NCI-H187 (cell line): ENCODE measurements at places on chromosomes 2 and 18.

- no peak for DNase-seq
Measured at GRCh38 chr2:181022652-181023051, 42.2 kb downstream of the UBE2E3 start.

- DNase-seq, result no peak
Measured at GRCh38 chr18:58427321-58427720, 201.6 kb downstream of the ALPK2 start.

DNA sequence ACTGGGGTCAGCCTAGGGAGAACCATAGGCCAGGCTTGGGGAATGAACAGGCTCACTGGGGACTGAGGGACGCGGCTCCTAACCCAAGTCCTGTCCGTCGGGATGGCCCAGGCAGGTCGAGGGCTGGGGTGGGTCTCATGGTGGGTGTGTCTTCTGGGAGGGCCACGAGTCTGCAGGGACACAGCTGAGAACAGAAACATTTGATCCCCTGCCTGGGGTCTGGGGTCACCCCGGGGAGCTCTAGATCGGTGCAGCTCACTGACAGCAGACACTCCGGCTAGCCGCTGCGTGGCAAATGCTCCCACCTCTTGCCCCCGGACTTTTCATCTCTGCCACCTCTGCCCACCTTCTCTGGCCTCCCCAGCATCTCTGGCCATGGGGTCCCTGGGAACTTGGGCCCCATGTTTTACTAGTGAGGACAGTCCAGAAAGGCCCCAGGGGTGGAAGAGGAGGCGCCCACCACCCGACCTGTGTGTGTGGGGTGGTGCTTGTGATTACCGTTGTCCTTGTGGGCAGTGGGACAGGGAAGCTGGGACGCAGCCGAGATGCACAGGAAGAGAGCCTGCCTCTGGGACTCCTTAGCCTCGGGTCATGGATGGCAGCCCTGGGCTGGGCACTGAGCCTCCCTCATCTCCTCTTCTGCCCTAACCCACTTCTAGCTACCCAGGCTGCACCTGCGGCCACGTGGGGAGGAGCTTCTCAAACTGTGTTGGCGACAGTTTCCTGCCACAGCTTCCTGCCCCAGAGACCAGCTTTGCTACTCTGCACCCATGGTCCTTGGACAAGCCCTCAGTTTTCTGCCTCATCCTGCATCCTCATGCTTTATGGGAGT is 4.9 kb downstream of the ZAP70 start:
- no peak for DNase-seq

DNA sequence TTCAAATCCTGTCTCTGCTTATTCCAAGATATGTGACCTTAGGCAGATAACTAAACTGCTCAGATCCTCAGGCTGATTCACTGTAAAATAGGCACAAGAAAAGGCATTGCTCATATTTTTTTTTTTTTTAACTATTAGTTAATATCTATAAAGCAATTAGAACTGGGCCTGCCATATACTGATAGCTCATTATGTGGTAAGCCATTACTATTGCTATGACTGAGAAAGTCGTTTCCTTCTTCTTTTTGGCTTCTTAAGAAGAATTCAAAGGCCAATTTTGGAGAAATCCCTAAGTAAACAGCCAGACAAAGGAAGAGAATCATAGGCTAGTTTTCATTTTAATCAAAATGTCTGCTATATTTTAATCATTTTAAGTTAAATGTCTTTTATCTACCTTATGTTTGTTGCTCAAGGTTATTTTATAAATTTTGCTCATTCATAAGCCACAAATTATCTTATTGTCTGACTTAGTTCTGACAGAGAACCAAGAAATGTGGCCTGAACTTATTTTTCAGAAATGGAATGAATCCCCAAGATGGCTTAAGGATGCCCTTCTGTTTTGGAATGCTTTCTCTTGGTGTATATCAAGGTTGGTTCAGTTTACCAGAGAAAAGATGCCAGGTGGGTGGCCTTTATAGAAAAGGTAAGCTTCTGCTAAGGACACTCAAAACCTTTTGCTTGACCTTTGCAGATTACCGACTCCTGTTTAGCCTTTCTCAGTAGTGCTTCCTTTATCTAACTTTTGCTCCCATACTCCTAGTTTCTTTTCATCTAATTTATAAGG is 21.3 kb upstream of the VRK2 start:
- DNase-seq, result no peak

- DNase-seq, result no peak
Measured at GRCh38 chr2:45857867-45858520, 206.5 kb downstream of the PRKCE start.

DNA sequence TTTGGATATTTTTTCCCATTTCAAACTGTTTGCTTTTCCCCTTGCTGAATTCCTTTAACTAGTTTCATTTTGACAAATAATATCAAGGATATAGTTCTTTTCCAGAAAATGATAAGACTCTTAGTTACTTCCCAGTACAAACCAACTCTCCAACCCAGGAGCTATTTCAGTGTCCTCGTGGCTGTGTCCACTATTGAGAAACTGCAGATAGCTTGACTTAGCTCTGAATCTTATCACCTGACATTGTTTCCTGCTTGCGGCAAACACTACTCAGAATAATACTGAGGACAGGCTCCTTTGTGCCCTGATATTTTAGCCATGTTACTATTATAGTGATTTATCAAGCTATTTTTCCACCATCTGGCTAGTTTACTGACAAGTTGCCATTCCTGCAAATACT is 74.6 kb downstream of the KLF7 start:
- DNase-seq, result no peak

- no peak for DNase-seq
Measured at GRCh38 chr2:27653397-27653796, 10.0 kb downstream of the SUPT7L start.

DNA sequence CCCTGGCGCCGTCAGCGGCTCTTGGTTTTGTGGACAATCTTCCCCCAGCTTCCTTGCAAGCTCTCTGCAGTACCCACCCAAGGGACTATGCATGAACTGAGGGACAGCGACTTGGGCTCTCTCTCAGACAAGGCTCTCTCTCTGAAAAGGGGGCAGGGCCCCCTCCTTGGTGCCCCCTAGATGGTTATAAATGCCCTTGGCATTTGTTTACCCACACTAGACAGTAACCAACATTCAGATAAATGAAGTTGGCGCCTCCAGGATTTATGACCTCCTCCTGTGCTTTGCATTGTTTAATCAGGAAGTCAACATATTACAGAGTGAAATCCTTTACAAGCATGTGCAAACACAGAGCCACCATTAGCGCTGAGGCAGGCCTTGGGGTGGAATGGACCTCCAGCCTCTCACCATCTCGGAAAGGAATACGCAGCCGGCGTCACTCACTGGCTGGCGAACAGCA is 547.4 kb upstream of the ID2 start:
- no peak for DNase-seq

DNA sequence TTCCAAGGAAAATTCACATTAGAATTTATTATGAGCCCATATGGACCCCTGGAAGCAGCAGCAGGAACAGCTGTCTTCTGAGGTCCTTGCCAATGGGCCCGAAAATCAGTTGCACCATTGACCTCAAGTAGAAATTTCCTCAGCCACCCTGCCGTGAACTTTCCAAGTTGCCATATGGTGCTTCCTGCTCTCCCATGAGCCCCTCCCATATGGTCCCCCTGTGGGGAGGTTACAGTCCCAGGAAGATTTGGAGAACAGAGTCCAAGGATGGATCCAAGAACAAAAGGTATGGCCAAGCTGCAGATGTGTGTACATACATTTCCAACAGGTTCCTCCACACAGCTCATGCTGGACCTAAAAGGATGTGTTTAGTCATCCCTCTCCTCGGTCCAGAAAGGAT is 34.6 kb downstream of the DIPK1C start:
- no peak for DNase-seq

- no peak for DNase-seq
Measured at GRCh38 chr18:21004726-21005125, 106.9 kb downstream of the ROCK1 start.

DNA sequence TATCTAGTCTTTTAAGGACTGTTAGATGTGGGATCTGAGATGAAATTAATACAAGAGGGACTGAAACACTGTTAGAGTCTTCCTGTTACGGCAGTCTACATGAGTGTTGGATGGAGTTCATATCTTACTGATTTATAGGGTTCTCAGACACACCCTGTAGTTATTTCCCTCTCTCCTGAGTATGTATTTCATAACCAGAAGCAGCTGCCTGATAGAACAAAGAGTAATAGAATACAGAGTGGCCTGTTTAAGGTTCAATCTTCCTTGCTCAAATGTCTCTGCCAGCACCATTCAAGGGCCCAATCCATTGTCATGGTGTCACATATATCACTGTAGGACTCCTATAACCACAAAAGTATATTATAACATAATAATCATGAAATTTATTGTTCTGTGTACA is 1229.1 kb upstream of the ACVR2A start:
- DNase-seq, result no peak

- no peak for DNase-seq
Measured at GRCh38 chr18:46398625-46399024, 258.4 kb downstream of the LOXHD1 start.

DNA sequence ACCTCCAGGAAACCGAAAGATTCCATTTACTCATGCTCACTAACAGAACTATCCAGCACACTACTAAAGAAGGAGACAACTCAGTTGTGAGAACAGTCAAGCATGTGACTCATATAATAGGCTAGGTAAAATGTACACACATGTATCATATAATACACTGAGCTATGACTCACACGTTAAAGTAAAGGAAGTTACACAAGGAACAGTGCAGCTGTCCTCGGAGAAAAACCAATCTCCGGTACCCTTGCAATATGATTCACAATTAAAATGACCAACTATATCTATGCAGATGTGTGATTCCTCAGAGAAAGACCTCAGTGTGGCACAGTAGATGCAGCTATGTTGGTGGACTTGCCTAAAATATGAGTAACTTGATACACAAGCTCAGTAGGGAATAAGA is 76.5 kb downstream of the STRN start:
- DNase-seq, result no peak

GRCh38 chr2:62461707-62462106 is 44.3 kb downstream of the TMEM17 start:
- DNase-seq, result no peak

- no peak for DNase-seq
Measured at GRCh38 chr2:45882707-45883602, 231.5 kb downstream of the PRKCE start.

GRCh38 chr2:208265371-208265800 is 669 bp upstream of the PIKFYVE start:
- no peak for DNase-seq

- no peak for DNase-seq
Measured at GRCh38 chr2:104856086-104856972, 2.4 kb downstream of the POU3F3 start.

DNA sequence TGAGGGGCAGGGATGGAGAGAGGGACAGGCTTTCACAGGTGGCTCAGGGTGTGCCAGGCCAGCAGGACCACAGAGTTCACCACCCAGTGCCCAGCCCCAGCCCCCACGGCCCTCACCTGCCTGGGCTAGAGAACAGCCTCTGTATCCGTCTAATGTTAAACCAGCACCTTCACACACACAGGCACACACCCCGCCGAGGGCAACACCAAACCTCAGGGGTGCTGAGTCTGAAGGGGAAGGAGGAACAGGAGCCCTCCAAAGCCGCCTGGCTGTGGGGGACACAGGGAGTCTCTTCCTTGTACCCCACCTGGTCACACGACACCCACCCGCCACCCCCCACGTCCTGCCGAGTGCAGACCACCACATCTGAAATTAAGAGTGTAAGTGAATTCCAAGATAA is 205.8 kb upstream of the SALL3 start:
- DNase-seq, result no peak

GRCh38 chr2:68769586-68770270 is 35.1 kb downstream of the ARHGAP25 start:
- no peak for DNase-seq

DNA sequence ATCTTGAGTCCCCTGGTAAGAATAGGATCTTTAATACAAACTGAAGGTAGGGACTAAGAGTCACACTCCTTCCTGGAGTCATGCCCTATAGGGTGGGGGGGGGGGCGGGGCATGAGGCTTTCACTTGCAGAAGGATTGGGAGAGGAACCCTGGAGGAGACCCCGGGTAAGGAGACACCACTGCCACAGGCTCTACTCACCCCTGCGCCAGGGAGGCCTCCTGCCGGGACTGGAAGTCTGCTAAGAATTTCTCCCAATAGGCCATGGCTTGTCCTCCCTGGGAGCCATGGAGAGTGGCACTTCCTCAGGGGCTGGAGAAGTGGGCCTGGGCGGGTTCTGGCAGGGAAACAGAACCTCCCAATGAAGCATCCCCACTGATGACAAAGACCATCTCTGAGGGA is 645.3 kb upstream of the RAB6C start:
- DNase-seq, result no peak

- DNase-seq, result no peak
Measured at GRCh38 chr18:56383349-56383748, 255.0 kb downstream of the TXNL1 start.

- DNase-seq, result no peak
Measured at GRCh38 chr2:19973466-19973865, 16.4 kb downstream of the WDR35 start.

DNA sequence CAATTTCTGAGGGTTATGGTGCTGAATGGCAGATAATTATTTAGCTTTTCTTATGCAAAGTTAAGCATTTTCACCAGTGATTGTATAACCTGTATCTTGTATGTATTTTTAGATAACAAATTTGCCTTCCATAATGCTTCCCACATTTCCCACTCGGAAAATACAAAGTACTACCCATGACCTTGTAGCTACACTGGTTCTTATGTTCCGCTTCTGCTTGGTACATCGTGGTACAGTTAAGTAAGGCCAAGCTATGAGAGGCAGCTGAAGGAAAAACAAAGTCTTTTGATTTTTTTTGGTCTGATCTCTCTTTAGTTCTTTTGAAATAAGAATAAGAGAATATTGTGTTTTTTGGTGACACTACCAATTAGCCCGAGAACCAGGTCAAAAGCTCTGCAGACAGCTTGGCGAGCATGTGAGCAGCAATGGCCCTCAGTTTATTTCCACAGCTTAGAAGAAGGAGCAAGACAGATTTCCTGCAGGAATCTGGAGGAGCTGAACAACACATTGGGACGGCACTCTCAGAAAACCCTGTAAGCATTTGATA is 26.8 kb downstream of the SH3YL1 start:
- DNase-seq, result no peak

- DNase-seq, result no peak
Measured at GRCh38 chr18:61398961-61399705, 65.9 kb downstream of the CDH20 start.

DNA sequence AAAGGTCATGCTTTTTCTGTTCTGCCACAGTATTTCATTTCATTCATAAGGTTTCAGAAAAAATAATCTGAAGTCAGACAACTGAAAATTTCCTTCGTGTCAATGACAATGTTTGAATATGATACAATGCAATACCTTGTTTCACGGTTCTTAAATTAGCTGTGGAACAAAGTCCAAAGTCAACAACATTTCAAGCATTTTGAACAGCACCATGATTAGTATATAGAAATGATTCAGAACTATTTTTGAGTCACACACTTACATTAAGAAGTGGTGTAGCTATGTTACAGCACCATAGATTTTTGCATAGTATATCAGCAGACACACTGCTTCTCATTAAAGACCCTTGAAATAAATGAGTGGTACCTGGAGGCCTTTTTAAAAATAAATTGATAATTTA is 178.3 kb upstream of the DSEL start:
- DNase-seq, result no peak
